Trophoblast cell (in vitro differentiated cells and primary cell): ENCODE measurements at places on chromosomes 1 and 21.

- DNase-seq = no peak
Observed at GRCh38 chr1:11341901-11342552, 69.0 kb downstream of the UBIAD1 start.

DNA sequence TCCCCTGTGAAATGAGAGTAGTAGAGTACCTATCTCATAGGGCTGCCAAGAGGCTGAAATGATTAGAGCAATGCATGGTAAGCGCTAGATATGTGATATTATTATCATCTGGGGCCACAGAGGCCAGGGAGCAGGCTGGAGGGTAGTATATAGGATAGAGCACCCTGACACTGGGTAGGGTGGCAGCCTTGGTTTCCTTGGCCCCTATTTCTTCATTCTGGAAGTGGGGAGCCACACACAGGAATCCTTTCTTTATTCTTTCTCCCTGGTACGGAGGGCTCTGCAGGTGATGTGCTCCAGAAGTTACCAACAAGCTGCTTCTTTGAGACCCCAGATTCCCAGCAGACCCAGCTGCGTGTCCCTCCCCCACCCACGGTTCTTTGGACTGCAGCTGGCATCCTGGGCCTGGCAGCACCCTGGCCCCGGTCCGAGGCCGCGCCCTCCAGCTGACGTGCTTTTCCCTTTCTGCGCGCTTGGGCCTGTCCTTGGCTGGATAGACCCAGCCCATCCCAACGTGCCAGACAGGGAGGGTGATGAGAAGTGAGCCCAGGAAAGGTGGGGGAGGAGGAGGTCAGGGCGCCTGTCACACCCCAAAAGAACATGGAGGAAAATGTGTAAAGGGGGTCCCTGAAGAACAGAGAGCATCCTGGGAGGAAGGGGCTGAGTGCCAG, 18.2 kb downstream of the INAVA start:
- DNase-seq = no peak

DNA sequence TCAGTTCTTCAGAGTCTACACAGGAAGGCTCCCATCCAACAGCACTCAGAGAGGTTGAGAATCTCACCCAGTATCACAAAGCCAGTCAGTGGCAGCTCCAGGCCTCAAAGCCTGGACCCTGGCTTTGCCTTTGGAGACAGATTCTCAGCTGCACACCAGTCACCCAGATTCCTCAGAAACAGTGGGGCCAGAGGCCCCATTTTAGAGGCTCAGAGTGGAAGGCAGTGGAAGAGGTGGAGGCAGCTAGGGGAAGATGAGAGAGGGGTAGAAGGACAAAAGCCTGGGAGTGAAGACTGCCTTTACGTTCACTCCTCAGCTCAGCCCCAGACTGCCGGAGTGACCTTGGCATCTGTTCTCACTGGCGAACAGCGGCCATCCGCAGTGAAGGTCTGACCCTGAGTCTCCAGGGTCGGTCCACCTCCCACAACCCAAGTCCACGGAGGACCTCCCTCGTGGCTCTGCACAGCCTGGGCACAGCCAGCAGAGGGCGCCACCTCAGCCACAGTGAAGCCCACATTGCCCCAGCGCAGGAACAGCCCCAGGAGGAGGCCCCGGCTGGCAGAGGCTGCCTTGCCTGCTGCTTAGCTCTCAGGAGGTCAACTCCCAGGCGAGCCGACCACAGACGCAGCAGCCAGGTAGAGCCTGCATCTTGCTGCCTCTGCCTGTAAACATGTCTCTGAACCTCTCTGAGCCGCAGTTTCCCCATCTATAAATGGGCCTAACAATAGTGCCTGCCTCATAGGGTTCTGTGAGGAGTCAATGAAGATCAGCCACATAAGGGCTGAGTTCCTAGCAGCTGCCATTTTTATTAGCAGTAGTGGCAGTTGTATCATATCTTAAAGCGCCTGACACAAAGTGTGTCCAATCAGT, 5.9 kb upstream of the FNDC5 start:
- peak; percentile 71 for DNase-seq

DNA sequence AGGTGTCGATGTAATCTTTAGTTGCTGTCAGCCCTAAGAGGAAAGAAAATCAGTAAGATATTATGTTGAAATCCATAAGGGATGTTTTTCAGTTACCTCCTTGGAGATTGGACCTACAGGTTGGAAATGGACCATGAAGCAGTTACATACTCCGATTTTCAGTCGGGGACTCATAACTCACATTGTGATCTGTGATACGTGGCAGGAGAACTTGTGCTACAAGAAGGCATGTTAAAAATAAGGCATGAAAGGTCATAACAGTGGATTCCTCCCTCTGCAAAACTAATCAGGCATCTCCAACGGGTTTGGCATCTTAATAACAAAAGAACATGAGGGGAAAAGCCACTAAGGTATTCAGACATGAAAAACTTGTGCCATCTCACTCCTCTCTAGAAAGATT, 111.2 kb upstream of the CACHD1 start:
- peak; percentile 42 for DNase-seq

GRCh38 chr1:203086992-203087763, 1.4 kb upstream of the MYOG start:
- no peak for DNase-seq

DNA sequence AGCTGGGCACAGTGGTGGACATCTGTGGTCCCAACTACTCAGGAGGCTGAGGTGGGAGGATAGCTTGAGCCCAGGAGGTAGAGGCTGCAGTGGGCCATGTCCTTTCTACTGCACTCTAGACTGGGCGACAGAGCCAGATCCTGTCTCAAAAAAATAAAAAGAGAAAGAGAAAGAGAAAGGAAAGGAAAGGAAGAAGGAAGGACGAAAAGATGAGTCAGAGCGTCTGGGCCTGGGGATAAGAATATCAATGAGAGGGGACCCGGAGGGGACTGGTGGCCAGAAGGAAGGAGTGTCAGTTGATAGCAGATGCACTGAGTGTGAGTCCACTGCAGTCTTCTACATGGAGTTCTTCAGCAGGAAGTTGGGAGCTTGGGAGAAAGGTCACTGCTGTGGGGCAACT, 75.6 kb downstream of the SYT6 start:
- DNase-seq = no peak

GRCh38 chr1:100734676-100735075, 15.1 kb downstream of the VCAM1 start:
- DNase-seq = no peak
